D721Med (cell line): ENCODE measurements at places on chromosomes 4 and X.
A peak's percentile ranks its signal among the peaks of the same experiment; 100 is the strongest.

DNA sequence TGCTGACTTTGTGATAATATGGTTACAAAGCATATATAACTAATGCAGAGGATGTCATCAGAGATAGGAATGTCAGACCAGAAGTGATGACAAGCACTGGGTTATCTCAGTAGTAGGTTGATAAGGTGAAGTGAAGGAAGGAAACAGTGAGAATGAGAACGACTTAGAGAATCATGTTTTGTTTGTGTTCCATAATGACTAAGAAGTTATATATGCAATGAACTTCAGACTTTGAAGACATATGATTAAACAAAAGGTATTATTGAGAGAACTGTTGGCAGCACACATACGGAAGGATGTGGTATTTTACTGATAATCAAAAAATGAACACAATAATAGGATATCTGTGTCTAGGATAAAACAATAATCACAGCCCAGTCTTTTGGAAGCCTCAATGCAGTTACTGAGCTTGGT, 18.3 kb upstream of the HHIP start:
- no peak for DNase-seq

DNA sequence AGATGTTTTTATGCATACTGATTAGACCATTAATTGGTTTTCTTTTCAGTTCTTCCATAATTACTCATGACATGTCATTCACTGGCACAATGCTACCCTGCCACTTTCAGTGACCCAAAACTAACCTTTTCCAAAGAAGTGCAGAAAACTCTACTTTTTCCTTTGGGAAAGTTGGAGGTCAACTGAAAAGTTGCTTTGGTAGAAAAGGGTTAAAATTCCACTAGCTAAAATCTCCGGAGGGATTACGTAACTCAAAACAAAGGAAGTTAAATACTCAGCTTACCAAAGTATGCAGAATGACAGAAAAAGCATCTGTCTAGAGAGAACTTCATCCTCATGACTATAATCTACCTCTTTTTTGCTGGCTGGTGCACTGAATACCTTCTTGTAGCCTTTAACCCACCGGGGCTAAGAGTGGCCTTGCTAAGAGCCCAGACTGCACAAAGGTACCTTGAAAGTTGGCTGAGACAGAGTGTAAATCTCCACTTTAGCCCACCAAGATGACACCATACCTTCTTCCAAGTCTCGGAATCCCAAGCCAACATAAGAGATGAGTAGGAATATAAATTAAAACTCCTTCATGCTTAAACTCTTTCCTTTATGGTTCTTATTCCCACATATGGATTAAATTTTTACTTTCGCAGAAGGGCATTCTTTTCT, 1099.5 kb upstream of the INTU start:
- DNase-seq = no peak

- no peak for DNase-seq
Observed at GRCh38 chr4:118282692-118283091, 70.1 kb downstream of the PRSS12 start.

- no peak for DNase-seq
Observed at GRCh38 chr4:80731436-80731835, 299.1 kb upstream of the BMP3 start.

- DNase-seq = no peak
Observed at GRCh38 chr4:143281507-143282190, 55.0 kb upstream of the GAB1 start.

GRCh38 chrX:154833746-154834274, 652 bp downstream of the SMIM9 start:
- no peak for DNase-seq

DNA sequence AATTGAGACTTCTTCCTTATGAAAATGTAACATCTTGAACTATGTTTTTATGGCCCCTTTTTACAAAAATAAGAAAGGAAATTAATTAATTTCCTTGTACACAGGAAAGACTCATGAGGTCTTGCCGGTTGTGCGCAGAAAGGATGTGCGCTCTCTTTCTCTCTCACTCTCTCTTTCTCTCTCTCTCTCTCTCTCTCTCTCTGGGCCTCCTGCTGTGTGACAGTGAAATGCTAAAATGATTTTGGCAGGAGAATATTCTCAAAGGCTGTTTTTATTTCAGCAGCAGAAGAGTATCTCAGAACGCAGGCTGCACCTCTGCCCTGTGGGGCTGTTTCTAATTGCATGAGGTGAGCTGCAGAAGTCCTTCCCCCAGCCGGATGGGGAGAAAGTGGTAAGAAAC, 349.0 kb downstream of the MID1IP1 start:
- DNase-seq = no peak

DNA sequence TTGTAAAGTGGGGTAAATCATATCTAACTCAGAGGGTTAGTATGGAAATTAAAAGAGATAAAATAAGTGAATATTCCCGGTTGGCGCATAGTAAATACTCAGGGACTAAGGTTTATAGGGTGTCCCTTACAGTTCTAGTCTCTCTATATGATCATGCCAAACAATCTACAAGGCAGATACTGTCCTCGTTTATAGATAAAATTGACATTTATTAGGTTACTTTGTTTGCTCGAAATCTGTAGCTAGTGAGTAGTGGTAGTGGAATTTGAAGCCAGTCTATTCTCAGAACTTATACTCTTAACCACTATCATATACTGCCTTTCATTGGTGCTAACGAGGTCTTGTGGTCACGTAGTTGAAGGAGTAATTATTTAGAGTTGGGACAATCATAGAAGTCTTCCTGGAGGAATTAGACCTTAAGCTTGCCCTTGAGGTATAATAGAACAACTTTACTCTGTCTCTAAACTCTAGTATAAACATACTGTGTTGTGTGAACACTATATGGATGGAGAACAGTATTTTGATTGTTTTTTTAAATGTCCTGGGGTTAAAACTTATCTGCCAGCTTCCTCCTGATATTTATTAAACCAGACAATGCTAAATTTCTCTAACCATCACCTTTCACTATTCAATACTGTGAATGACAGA, 324.0 kb downstream of the STIM2 start:
- no peak for DNase-seq

- no peak for DNase-seq
Observed at GRCh38 chrX:123159403-123159802, 24.7 kb upstream of the GRIA3 start.

DNA sequence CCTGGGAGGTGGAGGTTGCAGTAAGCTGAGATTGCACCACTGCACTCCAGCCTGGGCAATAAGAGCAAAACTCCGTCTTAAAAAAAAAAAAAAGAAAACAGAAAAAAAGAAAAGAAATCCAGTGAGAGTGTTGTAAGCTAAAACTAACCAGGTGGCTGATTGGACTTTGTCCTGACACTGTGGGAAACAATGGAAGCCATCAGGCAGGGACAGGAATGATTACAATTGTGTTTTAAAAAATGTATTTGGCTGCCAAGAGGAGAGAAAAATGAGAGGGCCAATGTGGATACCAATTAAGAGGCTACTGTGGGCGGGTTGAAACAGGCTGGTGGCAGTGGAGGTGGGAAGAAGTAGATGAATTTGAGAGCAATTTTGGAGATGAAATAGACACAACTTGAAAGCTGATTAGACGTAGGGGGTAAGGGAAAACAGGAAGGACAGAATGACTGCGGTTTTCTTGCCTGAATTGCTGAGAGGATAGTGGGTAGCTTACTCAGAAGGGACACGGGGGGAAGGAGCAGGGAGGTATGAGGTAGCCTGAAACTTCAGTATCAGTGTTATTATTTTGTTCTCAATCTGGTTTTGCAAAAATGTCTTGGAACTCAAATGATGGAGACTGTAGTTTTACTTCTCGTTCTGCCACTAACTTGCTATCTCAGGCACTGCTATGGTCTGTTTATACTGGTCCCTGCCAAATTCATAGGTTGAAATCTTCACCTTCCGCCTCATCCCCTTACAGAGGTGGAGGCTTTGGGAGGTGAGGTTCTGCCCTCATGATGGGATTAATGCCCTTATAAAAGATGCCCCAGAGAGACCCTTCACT, 45.6 kb upstream of the CHRNA9 start:
- DNase-seq = no peak

DNA sequence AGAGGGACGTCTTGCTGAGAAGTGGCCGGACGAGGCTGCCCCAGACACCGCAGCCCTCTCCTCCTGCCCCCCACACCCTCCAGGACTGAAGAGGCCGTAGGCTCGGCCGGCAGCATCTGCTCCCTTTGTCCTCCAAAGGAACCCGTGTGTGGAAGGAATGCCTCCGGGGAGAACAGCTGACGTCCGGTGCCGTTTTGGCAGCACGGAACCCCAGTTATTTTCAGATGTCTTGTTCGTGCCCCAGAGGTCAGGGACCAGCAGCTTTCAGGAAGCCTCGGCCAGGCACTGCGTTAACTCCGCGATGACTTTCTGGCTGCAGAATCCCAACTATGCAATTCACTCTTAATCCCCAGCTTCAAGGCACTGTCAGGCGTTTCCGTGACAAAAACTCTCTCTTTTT, 10.9 kb upstream of the PPP2R3B start:
- no peak for DNase-seq

- DNase-seq = no peak
Observed at GRCh38 chrX:29082558-29082957, 495.3 kb downstream of the IL1RAPL1 start.

DNA sequence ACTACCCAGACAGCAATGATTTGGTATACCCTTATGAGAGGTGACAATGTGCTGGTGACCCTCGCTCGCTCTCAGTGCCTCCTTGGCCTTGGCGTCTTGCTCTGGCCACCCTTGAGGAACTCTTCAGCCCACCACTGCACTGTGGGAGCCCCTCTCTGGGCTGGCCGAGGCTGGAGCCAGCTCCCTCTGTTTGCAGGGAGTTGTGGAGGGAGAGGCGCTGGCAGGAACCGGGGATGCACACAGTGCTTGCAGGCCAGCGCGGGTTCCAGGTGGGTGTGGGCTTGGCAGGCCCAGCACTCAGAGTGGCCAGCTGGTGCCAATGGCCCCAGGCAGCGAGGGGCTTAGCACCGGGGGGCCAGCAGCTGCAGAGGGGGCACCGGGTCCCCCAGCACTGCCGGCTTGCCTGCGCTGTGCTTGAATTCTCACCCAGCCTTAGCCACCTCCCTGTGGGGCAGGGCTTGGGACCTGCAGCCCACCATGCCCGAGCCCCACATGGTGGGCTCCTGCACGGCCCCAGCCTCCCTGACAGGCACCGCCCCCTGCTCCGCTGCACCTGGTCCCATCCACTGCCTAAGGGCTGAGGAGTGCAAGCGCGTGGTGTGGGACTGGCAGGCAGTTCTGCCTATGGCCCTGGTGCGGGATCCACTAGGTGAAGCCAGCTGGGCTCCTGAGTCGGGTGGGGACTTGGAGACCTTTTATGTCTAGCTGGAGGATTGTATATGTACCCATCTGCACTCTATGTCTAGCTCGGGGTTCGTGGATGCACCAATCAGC, 857.0 kb upstream of the IGFBP7 start:
- DNase-seq = no peak

GRCh38 chrX:103864886-103865534, 33.0 kb upstream of the RAB9B start:
- no peak for DNase-seq

- no peak for DNase-seq
Observed at GRCh38 chr4:186481998-186482790, 73.2 kb downstream of the MTNR1A start.

DNA sequence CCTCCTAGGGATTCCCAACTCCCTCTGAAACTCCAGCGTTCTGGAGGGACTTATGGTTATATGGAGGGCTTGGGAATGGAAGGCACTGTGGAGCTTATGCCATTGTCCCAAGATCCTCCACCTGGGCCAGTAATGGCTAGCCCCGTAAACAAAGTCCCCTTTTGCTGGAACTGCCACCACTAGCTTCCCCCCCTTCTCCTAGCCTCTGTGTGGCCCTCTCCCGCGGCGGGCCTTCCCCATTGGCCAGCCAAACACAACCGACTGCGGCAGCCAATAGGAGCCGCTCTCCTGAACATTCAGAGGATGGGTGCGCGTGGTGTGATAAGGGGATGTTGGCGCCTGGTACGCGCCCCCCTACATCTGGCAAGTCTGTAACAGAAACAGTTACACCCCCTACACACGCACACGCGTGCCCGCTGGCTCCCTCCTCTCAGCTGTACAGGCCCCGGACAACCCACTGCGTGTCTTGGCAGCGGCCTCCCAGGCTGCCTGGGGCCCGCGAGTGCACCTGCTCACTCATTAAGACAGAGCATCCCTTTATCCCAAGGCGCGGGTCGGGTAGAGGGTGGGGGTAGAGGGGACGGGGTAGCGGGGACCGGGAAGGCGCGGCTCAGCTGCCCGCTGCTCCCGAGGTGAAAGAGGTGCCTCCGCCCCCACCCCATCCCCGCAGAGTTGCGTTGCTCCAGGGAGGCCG, 863 bp upstream of the RAB33A start:
- peak; percentile 50 for DNase-seq

GRCh38 chr4:44425614-44426208, 22.9 kb downstream of the KCTD8 start:
- no peak for DNase-seq

- DNase-seq = no peak
Observed at GRCh38 chr4:8364141-8364540, 76.4 kb downstream of the ACOX3 start.

GRCh38 chr4:109649872-109650271, 53.4 kb downstream of the CASP6 start:
- DNase-seq = no peak

- DNase-seq = no peak
Observed at GRCh38 chr4:99352602-99353537, at the start of gene ADH1C. ADH1C (minus strand) TSS chr4:99352746; CDS start chr4:99352675, 71 bp downstream.

GRCh38 chr4:26144526-26145155, 176.2 kb upstream of the RBPJ start:
- no peak for DNase-seq

DNA sequence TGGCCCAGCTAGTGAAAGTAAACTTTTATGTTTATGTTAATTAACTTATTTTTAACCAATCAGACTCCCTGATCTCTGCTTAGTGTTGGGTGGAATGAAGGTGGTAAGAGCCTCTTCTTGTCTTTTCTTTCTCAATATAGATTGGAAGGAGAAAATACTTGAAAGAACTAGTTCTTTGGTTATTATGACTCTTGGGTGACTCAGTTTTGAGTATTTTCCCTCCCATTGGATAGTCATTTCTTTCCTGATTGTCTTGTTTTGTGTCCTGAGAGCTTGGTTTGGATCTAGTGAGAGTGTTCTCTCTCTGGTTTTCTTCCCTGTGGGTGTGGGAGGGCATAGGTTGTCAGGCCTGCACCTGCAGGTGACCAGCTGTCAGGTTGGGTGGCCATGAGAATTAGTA, 172.0 kb upstream of the GLRA2 start:
- DNase-seq = no peak

- no peak for DNase-seq
Observed at GRCh38 chr4:4631150-4631549, 89.3 kb upstream of the STX18 start.

- DNase-seq = no peak
Observed at GRCh38 chr4:184337907-184338306, 120.2 kb upstream of the ENPP6 start.

- no peak for DNase-seq
Observed at GRCh38 chrX:64580035-64580434, 184.8 kb upstream of the MTMR8 start.
